ENCODE measurements at places on chromosomes 12 and 14.

- DNase-seq, result no peak
Measured at GRCh38 chr14:28373721-28374120, 392.9 kb upstream of the FOXG1 start.

DNA sequence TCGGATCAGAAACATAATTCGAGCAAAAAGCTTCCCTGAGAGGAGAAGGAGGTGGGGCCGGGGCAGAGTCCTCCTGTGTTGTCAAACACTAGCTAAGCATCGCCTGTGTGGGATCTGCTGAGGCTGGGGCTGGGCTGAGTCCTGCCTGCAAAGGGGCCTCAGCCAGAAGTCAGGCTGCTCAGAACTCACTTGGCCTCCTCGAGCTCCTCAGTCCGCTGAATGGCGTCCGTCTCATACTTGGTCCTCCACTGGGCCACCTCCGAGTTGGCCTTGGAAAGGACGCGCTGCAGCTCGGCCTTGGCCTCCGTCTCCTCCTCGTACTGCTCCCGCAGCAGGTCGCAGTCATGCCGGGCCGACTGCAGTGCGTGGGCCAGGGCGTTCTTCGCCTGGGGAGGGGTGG, 9.9 kb upstream of the MYH6 start:
- DNase-seq, result no peak

DNA sequence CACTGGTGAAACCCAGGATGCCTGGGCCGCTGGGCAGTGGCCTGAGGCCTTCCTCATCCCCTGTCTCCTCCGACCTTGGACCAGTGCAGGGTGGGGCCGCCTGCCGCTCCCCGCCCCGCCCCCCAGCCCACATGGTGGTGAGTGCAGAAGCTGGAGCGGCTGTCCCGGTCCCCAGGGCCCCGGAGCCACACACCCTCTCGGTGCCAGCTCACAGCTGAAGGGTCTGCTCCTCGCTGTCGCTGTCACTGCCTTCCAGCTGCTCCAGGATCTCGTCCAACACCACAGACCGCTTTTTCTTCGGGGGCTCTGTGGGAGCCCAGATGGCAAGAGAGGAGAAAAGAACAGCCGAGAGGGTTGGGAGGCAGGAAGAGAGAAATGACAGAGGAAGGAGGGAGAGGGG, 143.1 kb downstream of the RBM19 start:
- no peak for DNase-seq

DNA sequence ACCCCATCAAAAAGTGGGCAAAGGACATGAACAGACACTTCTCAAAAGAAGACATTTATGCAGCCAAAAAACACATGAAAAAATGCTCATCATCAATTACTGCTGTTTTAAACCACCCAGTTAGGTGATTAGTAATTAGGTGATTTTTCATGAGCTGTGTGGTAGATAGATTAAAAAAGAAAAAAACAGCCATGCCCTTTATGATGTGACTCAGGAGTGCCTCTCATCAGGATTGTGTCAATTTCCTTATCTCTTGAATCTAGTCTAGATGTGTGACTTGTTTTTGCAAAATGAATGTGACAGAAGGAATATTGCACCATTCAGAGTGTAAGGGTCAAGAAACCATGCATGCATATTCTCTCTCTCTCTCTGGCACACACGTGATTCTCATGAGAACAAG, 5.7 kb downstream of the OR10A7 start:
- DNase-seq, result no peak

DNA sequence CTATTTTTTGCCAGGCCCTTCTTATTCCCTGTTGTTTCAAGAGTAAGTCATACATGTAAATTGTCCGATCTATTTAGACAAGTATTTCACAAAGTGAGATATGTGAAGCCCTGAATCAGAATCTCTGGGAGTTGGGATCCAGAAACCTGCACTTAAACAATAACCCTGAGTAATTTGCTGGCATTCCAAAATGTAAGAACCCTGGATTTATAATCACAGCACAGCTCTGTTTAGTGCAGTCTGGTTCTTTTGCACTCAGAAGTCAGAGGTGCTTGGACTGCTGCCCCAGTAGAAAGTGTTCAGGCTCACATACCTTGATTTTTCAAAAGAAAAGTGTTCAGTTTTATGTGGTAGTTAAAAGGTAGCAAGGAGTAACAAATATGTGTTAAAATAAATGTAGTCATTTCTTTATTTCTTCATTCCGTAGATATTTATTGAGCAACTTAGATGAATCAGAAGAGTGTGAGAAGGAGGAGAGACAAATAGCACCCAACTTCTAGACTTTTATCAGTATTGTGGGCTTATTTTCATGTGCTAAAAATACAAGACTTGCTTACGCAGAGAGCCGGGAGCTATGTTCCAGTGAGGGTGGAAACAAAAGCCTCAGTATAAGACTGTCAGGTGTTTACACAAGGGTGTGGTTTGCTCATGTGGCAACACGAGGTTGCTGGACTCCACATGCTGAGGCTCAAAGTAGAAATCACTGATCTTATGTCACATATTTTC, 70.1 kb downstream of the SYNE2 start:
- no peak for DNase-seq

DNA sequence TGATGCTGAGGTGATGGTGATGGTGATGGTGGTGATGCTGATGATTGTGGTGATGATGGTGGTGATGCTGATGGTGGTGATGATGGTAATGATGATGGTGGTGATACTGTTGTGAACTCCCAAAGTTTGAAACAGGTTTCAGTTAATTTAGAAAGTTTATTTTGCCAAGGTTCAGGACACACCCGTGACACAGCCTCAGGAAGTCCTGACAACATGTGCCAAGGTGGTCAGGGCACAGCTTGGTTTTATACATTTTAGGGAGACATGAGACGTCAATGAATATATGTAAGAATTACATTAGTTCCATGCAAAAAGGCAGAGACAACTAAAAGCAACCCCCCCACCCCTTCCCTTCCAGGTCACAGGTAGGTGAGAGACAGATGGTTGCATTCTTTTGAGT, 112.8 kb upstream of the EVL start:
- DNase-seq, result no peak

DNA sequence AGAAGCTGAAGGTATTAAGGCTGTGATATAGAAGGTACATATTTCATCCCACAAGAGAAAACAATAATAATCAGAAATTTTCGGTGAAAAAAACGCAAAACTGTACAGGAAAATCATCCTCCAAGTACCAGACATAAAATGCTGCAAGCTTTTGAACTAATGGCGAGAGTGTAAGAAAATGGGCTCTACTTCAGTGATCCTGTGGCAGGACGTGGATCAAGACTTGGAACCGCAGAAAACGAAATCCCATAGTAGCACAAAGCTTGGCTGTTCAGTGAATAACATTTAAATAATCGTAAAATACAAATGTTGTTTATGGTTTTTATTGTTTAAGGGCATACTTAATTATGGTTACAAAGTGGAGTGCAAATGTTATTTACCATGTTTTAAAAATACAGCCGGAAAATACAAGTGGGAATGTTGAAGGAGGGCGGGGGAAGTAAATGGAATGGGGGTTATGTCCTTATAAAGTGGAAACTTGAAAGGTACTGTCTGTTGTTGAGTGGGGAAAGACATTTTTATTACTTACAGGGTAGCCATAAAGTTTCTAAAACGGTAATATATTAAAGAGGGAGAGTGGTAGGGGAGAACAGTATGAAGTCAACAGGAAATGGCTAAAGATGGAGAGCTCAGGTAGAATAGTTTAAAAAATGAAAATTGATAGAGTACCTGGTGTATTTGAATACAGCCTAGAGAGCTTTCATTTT, 1.1 kb downstream of the SMIM10L1 start:
- no peak for DNase-seq

All from stimulated activated CD4-positive, alpha-beta T cell treated with anti-CD3 and anti-CD28 coated beads, Interleukin-15, amount 100 ng/mL, for 1 hour (primary cell).